Activated naive CD8-positive, alpha-beta T cell treated with anti-CD3 and anti-CD28 coated beads, Interleukin-2, amount 10 ng/mL, durations not matched to agents 7 days and 5 days (primary cell): ENCODE measurements at places on chromosomes 4 and X. TPM values are rescaled to one million over a fixed set of nuclear protein-coding genes. Genes with fewer than 3 reads are reported as not detected.

MAMLD1 gene
- total RNA-seq: 1.6 TPM

- peaks cover 14% of the 10 kb centered on the region for H3K4me1 ChIP-seq
These were observed 2.2 kb downstream of the FUNDC2 start for GRCh38 chrX:155028877-155029291.

- no peak for DNase-seq
- H3K4me3 ChIP-seq: no peak overlapping the region
- no peak overlapping the region for H3K27ac ChIP-seq
These were observed 24.3 kb upstream of the DKK2 start for GRCh38 chr4:107060388-107060787.

DNA sequence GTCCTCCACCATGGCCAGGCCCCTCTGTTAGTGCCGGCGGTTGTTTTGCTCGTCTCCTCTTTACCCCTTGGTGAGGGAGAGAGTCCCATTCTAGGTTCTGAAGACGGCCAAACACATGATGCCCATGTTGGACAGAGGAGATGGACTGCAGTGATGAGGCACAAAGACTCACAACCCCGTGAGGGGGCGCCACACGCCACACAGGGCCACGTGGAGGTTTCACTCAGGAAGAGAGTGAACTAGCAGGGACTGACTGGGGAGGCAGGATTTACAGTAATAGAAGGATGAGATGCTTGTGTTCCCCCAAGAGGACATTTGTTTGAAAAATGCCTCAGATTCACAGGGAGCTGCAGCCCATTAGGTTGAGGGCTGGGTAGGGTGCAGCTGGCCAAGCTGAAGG lies 655.3 kb upstream of the FRG1 start:
- H3K4me1 ChIP-seq: no peaks in the 10 kb centered on the region
- no peak overlapping the region for H3K27ac ChIP-seq
- no peak for DNase-seq
- H3K36me3 ChIP-seq: no peaks in the 10 kb centered on the region
- no peak overlapping the region for H3K4me3 ChIP-seq
